ENCODE measurements at places on chromosomes 6 and 20. TPM values are rescaled to one million over a fixed set of nuclear protein-coding genes. Genes with fewer than 3 reads are reported as not detected.

The SAPCD1 gene
- not detected for total RNA-seq

GRCh38 chr20:50403565-50404418 lies 106.4 kb upstream of the PTPN1 start:
- no peak overlapping the region for H3K4me3 ChIP-seq
- peaks cover 20% of the 10 kb centered on the region for H3K4me1 ChIP-seq
- no peaks in the 10 kb centered on the region for H3K27me3 ChIP-seq
- no peak for DNase-seq

- peaks cover 15% of the 10 kb centered on the region for H3K4me1 ChIP-seq
- no peak overlapping the region for H3K4me3 ChIP-seq
- DNase-seq = no peak
Measured at GRCh38 chr6:72861059-72861458, 239.2 kb downstream of the KCNQ5 start.

- H3K27ac ChIP-seq = no peak overlapping the region
- H3K4me1 ChIP-seq = no peaks in the 10 kb centered on the region
- no peaks in the 10 kb centered on the region for H3K27me3 ChIP-seq
- no peaks in the 10 kb centered on the region for H3K36me3 ChIP-seq
- DNase-seq = no peak
- no peak overlapping the region for H3K4me3 ChIP-seq
Measured at GRCh38 chr6:164379795-164380194, 929.6 kb downstream of the C6orf118 start.

- no peaks in the 10 kb centered on the region for H3K36me3 ChIP-seq
- no peak overlapping the region for H3K27ac ChIP-seq
- H3K4me3 ChIP-seq = no peak overlapping the region
- H3K27me3 ChIP-seq = no peaks in the 10 kb centered on the region
Measured at GRCh38 chr6:134070271-134070670, 17.8 kb upstream of the SLC2A12 start.

DNA sequence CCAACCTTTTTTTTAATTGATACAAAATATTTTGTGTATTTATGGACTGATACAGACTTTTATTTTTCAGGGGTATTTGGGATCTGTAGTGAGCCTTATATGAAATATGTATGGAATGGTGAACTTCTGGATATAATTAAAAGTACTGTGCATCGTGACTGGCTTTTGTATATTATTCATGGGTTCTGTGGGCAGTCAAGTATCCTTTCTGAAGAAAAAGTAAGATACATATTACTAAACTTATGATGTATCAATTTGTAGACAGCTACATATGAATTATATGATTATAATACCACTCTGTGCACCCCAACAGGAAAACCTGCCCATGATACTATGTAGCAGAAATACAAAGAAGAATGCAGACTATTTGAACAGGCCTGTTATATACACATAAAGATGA lies 47.2 kb downstream of the FIG4 start:
- no peaks in the 10 kb centered on the region for H3K36me3 ChIP-seq
- no peaks in the 10 kb centered on the region for H3K27me3 ChIP-seq
- no peak overlapping the region for H3K27ac ChIP-seq
- no peak overlapping the region for H3K4me3 ChIP-seq

The OPRM1 gene
- total RNA-seq = 0.98 TPM

The MUC22 gene
- 2.9 TPM for total RNA-seq

DNA sequence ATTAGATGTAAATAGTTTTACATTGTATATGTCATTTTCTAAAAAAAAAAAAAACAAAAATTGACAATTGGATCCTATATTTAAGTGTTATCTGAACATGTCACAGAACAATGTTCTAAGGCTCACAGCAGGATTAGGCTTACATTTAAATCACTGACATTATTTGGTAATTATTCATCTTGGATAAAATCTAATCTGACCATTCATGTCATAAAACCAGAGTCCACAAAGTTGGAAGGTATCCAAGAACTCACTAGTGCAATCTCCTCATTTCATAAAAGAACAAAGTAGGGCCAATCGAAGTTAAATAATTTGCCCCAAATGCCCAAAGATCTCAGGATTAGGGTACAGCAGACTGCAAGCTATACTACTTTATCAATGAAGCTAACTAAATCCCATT lies 73.0 kb downstream of the PDSS2 start:
- H3K27me3 ChIP-seq = no peaks in the 10 kb centered on the region
- no peaks in the 10 kb centered on the region for H3K36me3 ChIP-seq
- H3K4me1 ChIP-seq = no peaks in the 10 kb centered on the region
- H3K27ac ChIP-seq = no peak overlapping the region

DNA sequence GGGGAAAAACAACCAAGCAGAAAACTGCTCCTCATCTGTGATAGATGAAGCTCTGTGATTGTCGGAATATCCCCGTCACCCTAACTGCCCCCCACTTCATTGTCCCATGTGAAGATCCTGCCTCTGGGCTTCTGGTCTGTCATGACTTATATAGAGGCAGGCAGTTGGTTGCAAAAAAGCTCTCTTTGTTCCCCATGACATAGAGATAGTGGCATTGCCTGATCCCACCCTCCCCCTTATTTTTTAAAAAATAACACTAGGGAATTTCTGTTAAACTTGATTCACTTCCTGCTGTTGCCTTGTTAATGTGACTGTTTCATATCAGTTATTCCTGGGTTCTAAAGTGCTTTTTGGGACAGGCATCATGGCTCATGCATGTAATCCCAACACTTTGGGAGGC lies 203.1 kb downstream of the JARID2 start:
- no peak for DNase-seq
- no peak overlapping the region for H3K27ac ChIP-seq
- no peaks in the 10 kb centered on the region for H3K27me3 ChIP-seq
- H3K4me1 ChIP-seq = peaks cover 25% of the 10 kb centered on the region

The HTR1B gene
- total RNA-seq = not detected

The OR12D1 gene
- total RNA-seq = not detected

DNA sequence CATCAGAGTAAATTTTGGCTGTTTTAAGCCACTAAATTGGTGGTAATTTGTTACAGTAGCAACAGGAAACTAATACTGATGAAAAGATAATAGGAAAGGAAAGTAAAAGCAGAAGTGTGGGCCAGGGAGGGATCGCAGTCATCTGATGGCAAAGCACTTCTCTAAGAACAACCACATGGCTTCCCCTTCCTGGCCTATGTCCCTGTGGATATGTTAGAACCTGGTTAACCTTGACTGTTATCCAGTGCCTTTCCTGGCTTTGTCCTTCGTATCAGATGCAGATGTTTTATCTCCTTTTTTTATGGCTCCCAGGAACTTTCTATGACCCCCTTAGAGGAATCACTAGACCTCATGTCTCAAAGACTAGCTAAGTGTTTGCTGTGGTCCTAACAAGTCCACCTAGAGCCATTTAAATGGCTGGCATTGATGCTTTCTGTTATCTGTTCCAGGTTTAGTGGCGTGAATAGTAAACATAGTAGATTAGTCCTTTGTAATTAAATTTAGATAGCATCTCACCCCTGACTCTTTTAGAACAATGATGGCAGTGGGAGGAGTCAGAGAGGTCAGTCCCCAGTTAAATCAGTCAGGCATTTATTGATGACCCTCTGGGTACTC lies 79.2 kb upstream of the PHACTR2 start:
- H3K4me1 ChIP-seq = peaks cover 7% of the 10 kb centered on the region
- no peak overlapping the region for H3K4me3 ChIP-seq
- DNase-seq = no peak
- H3K27ac ChIP-seq = no peak overlapping the region

- H3K27ac ChIP-seq = no peak overlapping the region
- H3K4me1 ChIP-seq = no peaks in the 10 kb centered on the region
- H3K27me3 ChIP-seq = no peaks in the 10 kb centered on the region
- DNase-seq = peak; percentile 69
- no peaks in the 10 kb centered on the region for H3K36me3 ChIP-seq
Measured at GRCh38 chr6:107806691-107807090, 17.4 kb downstream of the SCML4 start.

The BPIFB2 gene
- not detected for total RNA-seq

The TFAP2C gene
- 20.6 TPM for total RNA-seq

DNA sequence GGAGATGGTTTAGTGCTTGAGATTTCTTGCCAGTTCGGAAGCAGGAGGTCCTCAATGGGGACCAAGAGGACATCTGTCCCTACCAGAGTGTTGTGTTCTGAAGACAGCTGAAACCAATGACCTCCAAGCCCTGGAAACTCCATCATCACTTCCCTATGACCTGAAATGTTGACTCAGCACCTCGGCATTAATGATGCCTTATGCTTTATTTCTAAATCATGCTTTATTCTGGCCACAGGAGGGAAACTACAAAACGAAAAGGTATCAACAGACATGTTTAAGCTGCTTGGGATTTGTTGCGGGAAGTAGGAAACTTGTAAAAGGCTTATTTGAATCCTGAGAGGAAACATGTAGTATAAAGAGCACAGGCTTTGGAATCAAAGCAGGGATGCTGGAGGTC lies 389.1 kb upstream of the CHD6 start:
- no peaks in the 10 kb centered on the region for H3K36me3 ChIP-seq
- H3K27me3 ChIP-seq = no peaks in the 10 kb centered on the region

GRCh38 chr6:52495922-52496321 lies 75.8 kb downstream of the EFHC1 start:
- H3K36me3 ChIP-seq = no peaks in the 10 kb centered on the region
- no peaks in the 10 kb centered on the region for H3K27me3 ChIP-seq
- no peak for DNase-seq
- H3K4me1 ChIP-seq = peaks cover 8% of the 10 kb centered on the region
- no peak overlapping the region for H3K27ac ChIP-seq
- H3K4me3 ChIP-seq = no peak overlapping the region

GRCh38 chr20:19583532-19584175 lies 174.4 kb upstream of the RIN2 start:
- H3K27me3 ChIP-seq = no peaks in the 10 kb centered on the region
- H3K4me3 ChIP-seq = no peak overlapping the region
- H3K27ac ChIP-seq = no peak overlapping the region

DNA sequence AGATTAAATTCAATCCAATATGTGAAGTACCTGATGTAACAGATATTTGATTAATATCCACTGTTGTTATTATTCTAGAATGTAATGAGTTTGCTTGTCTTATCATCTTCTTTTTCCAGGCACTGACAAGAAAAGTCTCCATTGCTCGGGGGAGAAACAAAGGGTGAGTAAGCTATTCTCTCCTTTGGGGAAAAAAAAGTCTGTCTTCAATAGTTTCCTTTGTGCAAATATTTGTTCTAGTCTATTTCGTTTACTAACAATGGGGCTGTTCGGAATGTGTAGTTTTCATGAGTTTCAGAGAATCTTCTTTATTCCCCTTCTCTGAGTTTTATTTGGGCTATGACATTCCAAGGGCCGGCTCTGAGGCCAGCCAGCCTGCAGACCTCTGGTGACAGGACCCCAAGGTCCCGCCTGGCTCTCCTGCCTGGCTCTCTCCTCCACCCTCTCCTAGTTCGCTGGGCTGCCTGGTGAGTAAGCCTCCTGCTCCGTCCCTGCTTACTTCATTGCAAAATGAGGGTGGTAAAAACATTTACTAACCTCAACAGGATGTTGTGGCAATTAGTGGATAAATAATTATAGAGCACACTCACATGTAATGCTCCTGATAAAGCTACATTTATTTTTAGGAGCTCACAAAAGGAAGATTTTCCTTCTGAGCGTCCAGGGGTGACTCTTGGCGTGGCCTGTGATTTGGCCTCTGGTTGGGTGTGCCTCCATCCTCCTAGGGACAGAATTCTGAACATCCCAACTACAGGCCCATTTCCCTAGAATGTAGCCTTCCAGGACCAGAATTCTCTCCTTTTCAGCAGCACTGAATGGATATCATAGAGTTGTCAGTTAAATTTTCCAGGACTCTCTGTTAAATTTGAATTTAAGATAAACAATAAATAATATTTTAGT lies 43.1 kb upstream of the SNX9 start:
- no peak overlapping the region for H3K4me3 ChIP-seq
- no peak for DNase-seq
- H3K4me1 ChIP-seq = no peaks in the 10 kb centered on the region
- H3K27me3 ChIP-seq = no peaks in the 10 kb centered on the region
- H3K36me3 ChIP-seq = no peaks in the 10 kb centered on the region

DNA sequence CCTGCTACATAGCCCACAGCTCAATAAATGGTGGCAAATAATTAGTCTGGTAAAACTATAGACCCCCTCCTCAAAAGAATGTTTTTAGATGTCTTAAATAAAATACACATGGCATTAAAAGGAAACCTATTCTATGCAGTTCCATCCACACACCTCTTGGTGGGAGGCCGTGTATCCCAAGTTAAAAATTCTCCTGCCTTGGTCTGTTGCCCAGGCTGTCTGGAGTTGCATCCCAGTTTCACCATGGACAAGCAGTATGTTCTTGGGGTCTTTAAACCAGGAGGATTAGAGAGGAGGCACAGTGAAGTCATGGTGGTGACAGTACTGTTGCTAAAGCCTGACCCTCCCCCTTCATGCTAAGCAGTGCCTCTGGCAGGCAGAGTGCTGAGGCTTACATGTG lies 95.5 kb downstream of the SULF2 start:
- H3K4me3 ChIP-seq = no peak overlapping the region
- no peaks in the 10 kb centered on the region for H3K27me3 ChIP-seq
- H3K36me3 ChIP-seq = no peaks in the 10 kb centered on the region
- no peaks in the 10 kb centered on the region for H3K4me1 ChIP-seq
- H3K27ac ChIP-seq = no peak overlapping the region

The C20orf141 gene
- not detected for total RNA-seq

The CNR1 gene
- total RNA-seq = 6.1 TPM

DNA sequence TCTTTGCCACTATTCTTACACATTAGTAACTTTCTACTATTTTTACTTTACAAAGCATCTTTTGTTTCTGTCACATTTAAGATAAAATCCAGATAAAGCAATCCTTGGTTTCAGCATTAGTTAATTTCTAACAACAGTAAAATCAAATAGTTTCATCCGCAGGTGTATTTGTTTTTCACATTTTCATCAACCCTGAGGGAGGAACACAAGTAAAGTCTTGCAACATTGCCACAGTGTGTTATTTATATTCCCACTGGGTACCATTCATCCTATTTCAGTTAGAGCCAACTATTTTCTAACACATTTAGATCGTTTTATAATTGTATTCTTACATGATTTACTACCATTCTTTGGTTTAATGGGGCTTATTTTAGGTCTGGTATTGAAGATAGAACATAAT lies 908.7 kb upstream of the CITED2 start:
- no peak overlapping the region for H3K4me3 ChIP-seq
- H3K36me3 ChIP-seq = no peaks in the 10 kb centered on the region

- H3K4me3 ChIP-seq = no peak overlapping the region
- DNase-seq = no peak
- no peaks in the 10 kb centered on the region for H3K27me3 ChIP-seq
- H3K4me1 ChIP-seq = no peaks in the 10 kb centered on the region
Measured at GRCh38 chr6:150830439-150831165, 34.9 kb upstream of the MTHFD1L start.

The PPP1R16B gene
- total RNA-seq = 6.4 TPM

The SIRPD gene
- not detected for total RNA-seq
